ENCODE measurements at places on chromosomes 7 and 10.

GRCh38 chr10:100970076-100970913 is 991 bp downstream of the SEMA4G start:
- DNase-seq: no peak

- DNase-seq: no peak
Measured at GRCh38 chr10:88938039-88938438, 14.5 kb downstream of the ACTA2 start.

- no peak for DNase-seq
Measured at GRCh38 chr10:35561715-35562114, 43.4 kb upstream of the GJD4 start.

GRCh38 chr10:28242555-28243204 is 60.2 kb downstream of the MPP7 start:
- DNase-seq: no peak

- no peak for DNase-seq
Measured at GRCh38 chr7:37191797-37192196, 256.9 kb downstream of the ELMO1 start.

GRCh38 chr7:84304407-84304806 is 109.8 kb upstream of the SEMA3A start:
- DNase-seq: no peak

DNA sequence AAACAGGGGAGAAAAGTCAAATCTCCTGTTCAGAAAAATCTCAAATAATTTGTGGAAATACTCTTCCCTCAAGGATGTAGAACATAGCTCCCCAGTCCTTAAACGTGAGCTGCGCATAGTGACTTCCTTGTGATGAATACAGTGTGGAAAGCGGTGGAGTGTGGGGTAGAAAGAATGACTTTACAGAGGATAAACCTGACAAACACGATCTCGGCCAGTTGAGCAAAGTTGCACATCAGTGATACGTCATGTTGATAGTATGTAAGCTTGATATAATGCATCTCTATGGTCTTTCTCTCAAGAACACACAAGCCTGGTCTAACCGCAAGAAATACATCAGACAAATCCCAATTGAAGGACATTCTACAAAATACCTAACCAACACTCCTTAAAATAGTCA is 32.0 kb upstream of the ZCCHC24 start:
- no peak for DNase-seq

GRCh38 chr7:1920266-1920681 is 250.2 kb downstream of the ELFN1 start:
- peak; percentile 19 for DNase-seq

GRCh38 chr10:103510791-103511752 is 17.6 kb downstream of the NEURL1 start:
- DNase-seq: no peak

DNA sequence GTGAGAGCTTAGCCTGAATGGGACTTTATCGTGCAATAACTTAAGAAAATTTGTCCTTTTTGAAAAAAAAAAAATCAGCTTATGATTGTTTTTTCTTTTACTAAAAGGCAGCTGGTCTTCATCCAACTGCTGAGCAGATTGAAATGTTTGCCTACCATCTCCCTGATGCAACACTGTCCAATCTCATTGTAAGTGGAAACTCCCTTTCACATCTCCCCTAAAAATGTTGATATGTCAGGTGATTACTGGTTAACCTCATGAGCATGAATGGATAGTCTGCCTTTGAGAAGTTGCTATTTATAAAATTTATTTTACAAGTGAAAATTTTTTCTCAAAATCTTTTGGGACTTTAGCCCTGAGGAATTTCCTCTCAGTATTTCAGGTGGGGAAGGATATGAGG is 17.8 kb upstream of the HKDC1 start:
- no peak for DNase-seq

- no peak for DNase-seq
Measured at GRCh38 chr10:97464226-97464625, 18.3 kb downstream of the ZDHHC16 start.

DNA sequence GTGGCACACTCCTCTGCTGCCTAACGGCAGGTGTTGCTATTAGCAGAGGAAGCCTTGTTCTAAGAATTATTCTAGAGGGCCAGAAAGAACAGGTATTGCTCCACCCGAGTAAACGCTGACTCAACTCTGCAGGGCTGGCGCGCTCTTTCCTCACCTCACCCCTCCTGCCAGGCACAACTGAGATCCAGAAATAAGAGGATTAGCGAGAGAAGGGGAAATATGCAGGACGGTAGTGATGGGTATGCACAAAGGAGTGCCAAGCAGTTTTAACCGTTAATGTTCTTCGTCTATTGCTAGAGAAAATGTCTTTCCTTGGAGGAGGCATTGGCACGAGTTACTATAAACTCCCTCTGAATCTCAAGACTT is 369 bp upstream of the SCIN start:
- DNase-seq: no peak

DNA sequence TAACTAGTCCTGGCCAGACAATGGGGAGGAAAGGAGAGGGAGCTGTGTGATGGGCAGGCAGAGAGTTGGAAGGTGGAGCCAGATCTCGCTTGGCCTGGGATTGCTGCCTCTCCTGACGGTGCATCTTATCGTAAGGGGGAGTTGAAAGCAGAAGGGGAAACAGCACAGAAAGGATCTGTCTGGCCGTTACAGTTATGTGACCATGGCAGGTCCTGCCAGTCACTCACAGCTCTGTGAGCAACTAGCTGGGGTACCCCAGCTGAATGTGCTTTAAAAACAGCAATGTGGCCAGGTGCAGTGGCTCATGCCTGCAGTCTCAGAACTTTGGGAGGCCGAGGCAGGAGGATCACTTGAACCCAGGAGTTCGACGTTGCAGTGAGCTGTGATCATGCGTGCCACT is 8.1 kb downstream of the BLVRA start:
- no peak for DNase-seq

GRCh38 chr10:97921581-97922021 is 72.0 kb downstream of the GOLGA7B start:
- DNase-seq: no peak
